ENCODE measurements at places on chromosomes 3 and 15.

GRCh38 chr3:65855370-65856100, 183.2 kb downstream of the MAGI1 start:
- no peak for DNase-seq

DNA sequence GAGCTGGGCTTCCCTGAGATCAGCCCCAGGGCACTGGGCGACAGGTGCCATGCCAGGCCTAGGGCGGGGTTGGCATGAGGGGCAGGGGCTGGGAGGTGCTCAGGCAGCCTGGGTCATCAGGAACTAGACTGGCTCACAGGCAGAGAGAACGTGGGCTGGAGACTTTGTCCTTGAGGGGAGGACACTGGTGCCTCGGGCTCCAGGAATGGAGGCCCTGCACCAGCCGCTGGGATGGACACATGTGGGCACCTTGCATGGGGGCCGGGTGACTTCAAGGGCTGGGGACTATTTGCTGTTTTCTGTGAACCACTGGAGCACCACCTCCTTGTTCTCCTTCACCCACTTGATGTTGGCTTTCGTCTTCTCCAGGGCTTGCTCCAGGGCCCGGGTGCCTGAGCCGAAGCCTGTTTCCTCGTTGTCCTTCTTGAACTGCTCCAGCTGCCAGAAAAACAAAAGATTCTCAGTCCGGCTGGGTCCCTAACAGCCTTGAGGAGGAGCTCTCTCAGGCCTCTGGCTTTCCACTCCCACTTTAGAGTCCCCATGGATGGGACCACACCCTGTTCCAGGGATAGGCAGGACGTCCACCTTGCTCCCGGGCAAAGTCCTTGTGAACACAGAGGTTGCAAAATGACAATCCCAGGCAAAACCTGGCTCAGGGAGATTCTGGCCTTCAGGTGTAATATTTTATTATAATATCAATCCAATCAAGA, 9.1 kb downstream of the MESP2 start:
- no peak for DNase-seq

DNA sequence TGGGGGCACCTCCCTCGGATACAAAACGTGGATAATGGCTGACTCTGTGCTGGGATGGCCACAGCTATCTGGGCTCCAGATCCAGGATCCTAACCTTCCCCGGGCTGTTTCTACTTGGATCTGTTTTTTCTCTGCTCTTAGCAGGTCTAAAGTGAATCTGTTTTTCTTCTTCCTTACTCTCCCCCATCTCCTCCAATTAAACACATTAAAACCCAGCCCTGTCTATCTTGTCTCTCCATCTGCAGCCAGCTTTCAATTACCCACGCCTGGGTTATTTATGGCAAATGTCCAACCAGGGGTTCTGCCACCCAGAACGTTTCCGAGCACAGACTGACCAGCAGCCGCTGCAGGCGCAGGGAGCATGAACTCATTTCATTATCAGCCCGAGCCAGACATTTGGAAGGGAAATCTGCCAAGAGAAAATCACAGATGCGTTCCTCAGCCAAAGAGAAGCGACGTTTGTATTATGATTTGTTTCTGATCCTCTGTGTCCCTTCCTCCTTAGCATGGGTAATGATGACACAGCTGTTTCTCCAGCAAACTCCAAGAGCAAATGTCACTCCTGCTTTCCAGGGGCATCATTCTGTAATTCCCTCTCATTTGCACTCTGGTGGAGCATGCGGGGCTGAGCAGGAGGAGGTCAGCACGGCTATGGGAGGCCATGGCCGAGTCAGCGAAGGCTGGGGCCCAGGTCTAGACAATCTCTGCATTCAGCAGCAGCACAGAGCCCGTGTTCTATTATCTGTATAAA, 42.0 kb downstream of the UMPS start:
- DNase-seq = no peak

- no peak for DNase-seq
Observed at GRCh38 chr15:88954431-88955277, 41.5 kb upstream of the MFGE8 start.

DNA sequence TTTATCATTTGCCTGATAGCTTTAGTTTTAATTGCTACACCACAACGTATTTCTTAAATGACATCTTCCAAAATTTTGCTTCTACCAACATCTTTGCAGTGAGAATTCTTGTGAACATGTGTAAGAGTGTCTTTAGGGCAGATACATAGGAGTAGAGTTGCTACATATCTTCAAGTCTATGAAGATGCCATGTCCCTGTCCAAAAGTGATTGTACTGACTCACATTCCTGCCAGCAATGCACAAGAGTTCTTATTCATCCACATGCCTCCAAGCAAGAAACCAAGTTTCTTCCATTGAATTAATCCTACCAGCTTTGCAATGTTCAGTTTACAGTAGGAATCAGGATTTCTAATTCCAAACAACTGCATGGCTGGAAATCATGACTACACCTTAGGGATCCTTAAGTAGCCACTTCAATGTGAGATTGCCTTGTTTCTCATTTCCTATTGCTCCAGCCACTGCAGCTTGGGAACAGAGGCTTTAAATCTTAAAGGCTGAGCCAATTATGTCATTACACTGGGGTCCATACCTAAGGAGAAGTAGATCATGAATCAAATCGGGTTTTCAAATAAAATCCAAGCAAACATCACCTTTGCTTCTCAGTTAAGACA, 44.5 kb downstream of the BCL2L10 start:
- DNase-seq = no peak

- DNase-seq = no peak
Observed at GRCh38 chr3:112357930-112358780, 25.2 kb downstream of the CD200 start.

- no peak for DNase-seq
Observed at GRCh38 chr3:134892326-134892725, 97.3 kb downstream of the EPHB1 start.

DNA sequence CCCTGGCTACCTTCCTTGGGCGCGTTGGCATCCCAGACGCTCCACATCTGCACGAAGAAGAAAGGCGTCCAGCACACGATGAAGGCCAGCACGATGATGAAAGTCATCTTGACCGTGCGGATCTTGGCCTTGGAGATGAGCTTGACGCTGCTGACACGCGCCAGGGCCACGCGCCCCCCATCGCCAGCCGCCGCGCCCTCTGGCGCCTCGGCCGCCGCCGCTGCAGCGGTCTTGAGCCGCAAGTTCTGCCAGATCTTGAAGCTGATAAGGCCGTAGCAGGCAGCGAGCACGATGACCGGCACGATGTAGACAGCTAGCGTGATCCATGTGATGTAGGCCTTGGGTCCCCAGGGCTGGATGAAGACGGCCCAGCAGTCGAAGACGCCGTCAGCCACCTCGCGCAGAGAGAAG, 2.2 kb downstream of the OXTR start:
- no peak for DNase-seq

GRCh38 chr15:57890351-57890750, 175.2 kb downstream of the ALDH1A2 start:
- DNase-seq = no peak

- no peak for DNase-seq
Observed at GRCh38 chr15:25695875-25696760, 167.0 kb downstream of the ATP10A start.

- no peak for DNase-seq
Observed at GRCh38 chr3:149894205-149894604, 76.5 kb downstream of the PFN2 start.

DNA sequence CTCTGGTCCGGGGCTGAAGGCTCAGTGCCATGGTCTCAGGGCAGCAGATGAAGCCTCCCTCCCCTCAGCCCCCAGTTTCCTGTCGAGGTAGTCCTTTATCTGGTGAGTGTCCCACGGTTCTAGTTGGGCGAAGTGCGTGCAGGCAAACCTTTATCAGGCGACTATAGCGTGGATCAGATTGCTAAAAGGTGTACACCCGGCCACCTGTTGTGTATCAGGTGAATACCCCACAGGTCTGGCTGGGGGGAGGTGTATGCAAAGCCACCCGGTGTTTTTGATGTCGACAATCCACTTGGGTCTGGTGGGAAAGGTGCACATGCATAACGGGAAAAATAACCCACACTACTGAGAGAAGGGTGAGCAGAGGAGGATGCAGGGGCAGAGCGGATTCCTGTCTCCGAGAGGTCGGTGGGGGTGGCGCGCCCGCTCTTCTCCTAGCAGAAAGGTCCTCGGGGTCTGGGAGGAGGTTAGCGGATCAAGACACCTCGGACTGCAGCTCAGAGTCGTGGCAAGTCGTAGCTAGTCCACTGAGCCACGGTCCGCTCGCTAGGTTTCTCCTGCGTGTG, 507 bp downstream of the SLC12A6 start:
- DNase-seq = no peak

GRCh38 chr3:129487183-129487867, 41.1 kb upstream of the RHO start:
- no peak for DNase-seq

- DNase-seq = no peak
Observed at GRCh38 chr3:141386611-141387111, 18.4 kb downstream of the ZBTB38 start.

GRCh38 chr3:185519021-185519420, 20.2 kb upstream of the TMEM41A start:
- no peak for DNase-seq

- DNase-seq = no peak
Observed at GRCh38 chr3:58639001-58639400, 27.6 kb downstream of the FAM3D start.

- no peak for DNase-seq
Observed at GRCh38 chr15:42491539-42492225, 741 bp upstream of the ZNF106 start.

GRCh38 chr3:162437480-162437879, 940.9 kb downstream of the OTOL1 start:
- DNase-seq = no peak

DNA sequence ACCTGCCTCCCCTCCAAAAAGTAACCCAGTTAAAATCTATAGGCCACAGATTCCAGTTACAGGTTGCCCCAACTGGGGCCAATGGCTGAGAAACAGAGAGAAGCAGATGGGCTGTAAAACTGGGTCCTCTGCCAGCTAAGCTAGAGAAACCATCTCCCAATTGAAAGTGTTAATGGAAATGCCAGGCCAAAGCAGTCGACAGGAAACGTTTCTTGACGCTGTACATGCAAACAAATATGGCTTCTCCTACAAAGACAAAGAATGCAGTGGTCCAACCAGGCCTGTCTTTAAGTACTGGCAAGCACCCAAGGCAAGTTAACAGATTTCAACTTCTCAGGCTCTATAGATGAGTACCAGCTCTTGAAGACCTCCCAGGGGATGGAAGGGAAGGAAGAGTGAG, 71.3 kb downstream of the MAGI1 start:
- no peak for DNase-seq

DNA sequence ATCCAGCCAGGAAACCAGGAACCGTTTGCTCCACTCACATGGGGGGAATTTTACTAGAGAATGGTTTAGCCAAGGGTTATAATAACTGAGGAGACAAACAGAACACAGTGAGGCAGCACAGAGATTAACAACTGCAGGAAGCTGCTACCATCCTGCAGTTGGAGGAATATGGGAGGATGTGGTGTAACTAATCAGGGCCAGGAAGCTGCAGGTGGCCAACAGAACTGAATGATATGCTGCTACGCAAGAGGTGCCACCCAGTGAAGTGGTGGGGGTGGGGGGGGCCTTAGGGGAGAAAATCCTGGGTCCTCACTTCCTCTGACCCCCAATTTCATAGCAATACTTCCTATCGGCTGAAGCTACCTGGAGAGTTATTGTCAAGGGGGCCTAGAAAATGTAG, 306.4 kb upstream of the STT3B start:
- no peak for DNase-seq

GRCh38 chr15:83919319-83919830, 265.5 kb downstream of the ADAMTSL3 start:
- DNase-seq = no peak

DNA sequence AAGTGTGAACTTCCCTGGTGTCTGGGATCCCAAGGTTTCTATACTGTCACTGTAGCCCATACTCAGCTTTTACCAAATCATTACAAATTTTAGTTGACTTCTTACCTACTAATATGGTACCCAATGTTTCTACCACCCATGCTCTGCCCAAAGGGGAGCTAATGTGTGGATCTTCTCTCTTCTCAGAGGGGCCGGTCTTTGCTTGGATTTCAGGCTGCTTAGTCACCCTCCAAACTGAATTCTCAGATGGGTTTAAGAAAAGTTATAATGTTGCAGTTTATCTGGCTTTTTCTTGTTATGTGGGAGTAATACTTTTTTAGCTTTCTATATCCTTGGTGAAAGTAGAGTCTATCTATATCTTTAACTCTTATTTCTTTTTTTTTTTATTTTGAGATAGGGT, 67.1 kb upstream of the AKAP13 start:
- no peak for DNase-seq

DNA sequence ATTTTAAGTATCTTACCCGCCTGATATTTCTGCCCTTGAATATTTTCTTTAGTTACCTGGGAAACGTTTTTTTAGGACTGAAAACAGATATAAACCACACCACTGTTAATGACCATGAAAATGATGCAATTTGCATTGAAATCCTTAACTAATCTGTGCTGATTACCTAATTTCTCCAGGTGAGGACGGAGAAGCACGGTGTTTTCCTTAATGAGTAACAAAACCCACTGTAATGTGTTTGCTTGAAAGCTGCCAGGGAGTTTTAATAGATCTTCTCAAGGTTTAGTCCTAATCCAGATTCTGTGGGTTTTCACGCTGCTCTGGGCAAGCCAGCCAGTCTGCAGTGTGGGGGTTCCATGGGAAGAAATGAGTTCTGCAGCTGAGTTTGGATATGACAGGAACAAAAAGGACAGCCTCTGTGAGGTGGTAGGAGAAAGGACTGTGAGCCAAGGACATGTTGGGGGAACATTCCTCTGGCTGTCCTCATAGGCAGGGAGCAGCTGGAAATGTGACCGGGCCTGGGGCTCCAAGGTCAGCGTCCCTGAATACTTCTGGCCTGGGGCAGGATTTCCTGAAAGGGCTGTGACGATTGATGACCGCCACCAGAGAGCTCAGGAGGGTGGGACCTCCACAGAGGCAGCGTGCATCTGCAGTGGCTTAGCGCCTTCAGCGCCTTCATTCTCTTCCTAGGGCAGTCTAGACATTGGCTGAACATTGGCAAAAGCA, 18.6 kb downstream of the THSD4 start:
- DNase-seq = no peak

DNA sequence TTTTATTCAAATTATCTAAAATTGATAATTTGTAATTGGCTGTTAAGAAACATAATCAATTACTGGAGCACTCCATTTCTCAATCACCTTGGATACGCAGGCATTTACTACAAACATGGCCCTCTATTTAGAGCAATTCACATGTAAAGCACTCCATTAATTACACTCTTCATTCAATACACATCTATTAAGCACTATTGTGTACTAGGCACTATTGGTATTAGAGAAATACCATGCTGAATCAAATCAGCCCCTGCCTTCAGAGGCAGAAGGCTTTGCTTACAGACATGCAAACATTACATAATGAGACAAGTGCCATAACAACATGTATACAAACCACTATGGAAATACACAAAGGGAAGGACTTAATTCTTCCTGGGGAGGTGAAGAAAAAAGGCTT, 69.1 kb downstream of the PEAK1 start:
- no peak for DNase-seq

- DNase-seq = no peak
Observed at GRCh38 chr3:46662771-46663551, 30.5 kb downstream of the ALS2CL start.

DNA sequence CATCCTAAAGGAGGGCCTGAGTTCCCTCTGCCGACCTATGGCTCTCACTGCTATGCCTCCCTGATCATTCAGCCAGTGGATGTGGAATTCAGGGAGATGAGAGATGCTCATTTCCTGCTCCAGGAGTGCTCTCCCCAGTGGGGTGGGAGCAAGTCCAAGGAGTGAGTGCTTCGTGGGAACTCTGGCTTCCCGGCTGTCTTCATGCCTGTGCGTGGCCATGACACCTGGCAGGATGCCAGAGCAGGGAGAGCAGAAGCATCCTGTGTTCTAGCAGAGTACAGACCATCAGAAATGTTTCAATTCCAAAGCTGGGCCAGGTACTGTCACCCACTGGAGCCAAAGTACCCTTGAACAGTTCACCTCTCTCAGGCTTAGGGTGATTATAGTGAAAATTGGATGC, 45.1 kb downstream of the APH1B start:
- DNase-seq = no peak
